ENCODE measurements at places on chromosomes 3 and 15.

DNA sequence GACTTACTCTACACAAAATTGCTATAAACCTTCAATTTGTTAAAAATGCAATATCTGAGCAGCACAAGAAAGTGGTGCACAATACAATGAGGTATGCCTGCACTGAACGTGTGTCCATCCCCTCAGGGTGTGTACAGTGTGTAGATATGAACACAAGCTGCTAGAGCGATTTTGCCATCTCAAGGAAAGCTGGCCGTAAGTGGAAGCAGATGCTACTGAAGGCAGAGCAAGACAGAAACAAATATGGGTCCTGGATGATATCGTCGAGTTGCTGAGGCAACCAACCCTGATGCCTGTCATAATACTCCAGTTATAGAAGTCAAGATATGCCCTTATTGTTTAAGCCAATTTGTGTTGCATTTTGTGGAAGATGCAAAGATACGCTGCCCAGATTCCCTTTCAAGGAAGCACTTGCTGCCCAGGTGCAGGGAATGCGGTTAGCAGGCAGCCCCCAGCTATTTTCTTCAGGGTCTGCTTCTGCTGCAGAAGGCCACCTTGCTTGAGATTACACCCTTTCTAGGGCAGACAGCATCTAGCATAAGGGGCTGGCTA is 25.8 kb upstream of the EHHADH start:
- DNase-seq = no peak

- DNase-seq = no peak
Observed at GRCh38 chr3:64717872-64718613, 30.2 kb upstream of the ADAMTS9 start.

GRCh38 chr3:85821130-85821756 is 862.5 kb downstream of the CADM2 start:
- DNase-seq = no peak

DNA sequence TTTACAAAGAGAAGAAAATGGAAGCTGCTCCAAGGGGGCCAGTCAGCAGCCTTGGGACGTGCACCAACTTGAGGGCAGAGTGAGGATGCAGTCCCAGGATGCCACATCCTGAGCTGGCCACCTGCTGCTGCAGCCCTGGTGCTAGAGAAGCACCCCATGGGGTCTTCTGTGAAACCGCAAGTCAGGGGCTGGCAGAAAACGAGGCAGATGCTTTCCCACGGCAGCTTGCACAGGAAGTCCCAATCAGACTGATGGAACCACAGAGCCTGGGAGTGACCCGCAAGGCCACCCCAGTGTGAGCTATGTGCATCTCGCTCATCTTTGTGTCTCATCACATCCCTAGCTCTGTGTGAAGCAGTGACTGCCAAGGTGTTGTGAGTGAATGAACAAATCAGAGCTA is 76.5 kb downstream of the NUP210 start:
- DNase-seq = no peak

DNA sequence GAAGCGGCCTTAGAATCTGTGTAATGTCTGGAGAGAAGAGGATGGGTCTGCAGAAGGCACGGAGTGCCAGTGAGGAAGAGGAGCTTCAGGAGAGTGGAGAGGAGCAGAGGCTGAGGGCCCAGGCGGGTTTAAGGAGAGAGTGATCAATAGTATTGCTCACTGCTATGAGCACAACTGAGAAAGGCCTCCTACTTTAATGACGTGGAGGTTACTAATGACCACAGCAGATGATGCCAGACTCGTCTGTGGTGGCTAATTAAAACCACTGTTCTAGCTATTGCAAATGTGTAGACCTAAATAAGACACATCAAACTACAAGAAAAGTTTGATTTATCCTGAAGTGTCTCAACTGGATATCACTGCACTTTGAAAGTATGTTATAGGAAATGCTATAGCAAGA is 33.2 kb downstream of the MTMR10 start:
- no peak for DNase-seq

DNA sequence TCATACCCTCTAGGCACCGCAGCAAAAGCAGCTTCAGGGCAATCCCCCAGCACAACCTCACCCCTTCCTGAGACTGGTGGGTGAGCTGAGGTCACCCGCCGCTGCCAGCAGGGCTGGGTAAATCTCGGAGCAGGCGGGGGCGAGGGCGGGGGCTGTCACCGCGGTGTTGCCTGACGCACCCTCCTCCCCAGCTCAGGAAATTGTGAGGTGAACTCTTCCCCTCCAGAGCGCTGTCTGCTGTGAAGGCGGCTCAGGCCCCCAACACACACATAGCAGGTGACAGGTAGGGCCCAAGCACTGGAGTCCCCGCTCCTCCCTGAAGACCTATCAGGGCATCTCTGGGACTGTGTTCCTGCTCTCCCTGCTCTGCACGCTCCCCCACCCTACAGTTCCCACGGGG is 30.2 kb upstream of the FURIN start:
- DNase-seq = peak; percentile 74

GRCh38 chr15:67242708-67243111 is 11.8 kb downstream of the AAGAB start:
- no peak for DNase-seq

DNA sequence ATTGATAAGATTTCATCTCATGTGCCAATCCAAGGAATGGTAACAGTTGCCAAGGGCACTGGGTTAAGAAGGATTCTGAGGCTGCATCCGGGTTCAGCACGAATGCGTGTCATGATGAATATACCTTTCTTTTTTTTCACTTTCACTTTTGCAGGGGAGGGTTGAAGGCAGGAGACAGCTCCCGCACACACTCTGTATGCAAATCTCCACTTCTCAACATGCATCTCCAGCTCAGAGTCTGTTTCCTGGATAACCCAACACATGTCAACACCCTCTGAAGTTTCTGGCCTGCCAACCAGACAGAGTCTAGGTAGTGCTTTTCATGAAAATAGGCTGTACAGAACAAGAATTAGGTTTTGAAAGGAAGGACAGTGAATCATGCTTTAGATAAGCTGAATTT is 21.6 kb downstream of the B4GALT4 start:
- no peak for DNase-seq

DNA sequence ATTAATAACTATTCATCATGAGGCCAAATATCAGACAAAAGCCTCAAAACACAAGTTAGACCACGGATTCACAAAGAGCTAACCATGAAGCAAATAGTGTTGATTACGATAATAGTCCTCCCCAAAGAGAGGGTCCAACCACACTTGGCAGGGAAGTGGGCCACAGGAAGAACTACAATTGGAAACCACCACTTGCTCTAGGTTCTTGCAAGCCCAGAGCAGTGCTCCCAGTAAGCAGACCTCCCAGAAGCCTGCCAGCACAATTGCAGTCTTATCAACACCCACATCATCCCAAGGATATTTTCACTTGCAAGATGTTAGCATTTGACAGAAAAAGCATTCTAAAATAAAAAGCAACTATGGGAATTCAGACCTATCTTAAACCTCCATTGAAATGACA is 11.3 kb downstream of the SETD2 start:
- no peak for DNase-seq

DNA sequence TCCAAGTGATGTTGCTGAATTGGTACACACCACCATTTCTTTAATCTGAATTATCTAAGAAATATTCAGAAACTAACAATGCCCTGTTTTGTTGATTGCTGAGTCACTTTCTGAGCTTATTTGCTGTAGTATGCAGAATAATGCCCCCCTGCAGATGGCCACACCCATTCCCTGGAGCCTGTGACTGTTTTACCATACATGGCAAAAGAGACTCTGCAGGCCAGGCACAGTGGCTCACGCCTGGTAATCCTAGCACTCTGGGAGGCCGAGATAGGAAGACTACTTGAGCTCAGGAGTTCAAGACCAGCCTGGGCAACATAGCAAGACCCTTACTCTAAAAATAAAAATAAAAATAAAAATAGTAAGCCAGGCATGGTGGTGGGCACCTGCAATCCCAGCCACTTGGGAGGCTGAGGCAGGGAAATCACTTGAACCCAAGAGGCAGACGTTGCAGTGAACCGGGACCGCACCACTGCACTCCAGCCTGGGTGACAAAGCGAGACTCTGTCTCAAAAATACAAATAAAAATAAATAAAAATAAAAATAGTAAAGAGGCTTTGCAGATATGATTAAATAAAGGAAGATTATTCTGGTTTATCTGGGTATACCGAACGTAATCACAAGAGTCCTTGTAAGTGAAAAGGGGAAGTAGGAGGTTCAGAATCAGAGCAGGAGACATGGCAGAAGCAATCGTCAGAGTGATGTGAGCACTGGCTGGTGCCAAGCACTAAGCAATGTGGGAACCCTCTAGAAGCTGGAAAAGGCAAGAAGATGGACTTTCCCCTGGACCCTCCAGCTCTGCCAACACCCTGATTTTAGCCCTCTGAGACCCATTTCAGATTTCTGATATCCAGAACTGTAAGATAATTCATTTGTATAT is 19.0 kb downstream of the PCYT1A start:
- DNase-seq = no peak

GRCh38 chr15:90407871-90408317 is 19.9 kb downstream of the IQGAP1 start:
- no peak for DNase-seq

DNA sequence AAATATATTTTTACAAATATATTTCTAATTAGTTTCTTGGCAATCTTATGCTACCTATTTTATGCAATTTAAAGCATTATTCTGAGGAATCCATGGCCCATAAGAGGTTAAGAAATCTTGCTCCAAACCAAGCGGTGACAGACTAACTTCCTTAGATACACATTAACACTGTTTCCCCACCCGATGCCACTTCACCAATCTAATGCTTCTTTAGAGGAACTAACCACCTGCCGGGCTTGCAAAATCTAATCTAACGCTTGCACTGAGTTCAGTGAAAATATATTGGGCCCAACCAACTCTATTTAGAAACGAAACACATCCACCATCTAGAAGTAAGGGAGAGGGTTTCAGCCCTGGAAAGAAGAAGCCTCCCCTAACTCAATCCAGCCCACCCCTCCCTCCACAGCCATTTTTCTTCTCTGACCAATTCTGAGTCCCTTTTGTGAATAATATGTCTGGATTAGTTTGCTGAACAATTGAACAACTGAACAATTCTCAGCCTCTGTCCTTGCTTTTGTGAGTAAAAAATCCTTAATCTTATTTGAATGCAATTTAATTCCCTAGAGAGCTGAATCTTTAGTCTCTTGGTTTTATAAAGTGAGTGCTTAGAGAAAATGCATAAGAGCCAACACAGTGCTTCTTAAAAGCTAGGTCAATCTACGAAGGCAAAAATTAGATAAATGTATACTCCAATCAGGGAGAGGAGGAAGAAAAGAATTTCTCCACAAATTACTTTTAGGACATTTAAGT is 150.4 kb upstream of the ADAMTS9 start:
- DNase-seq = no peak

DNA sequence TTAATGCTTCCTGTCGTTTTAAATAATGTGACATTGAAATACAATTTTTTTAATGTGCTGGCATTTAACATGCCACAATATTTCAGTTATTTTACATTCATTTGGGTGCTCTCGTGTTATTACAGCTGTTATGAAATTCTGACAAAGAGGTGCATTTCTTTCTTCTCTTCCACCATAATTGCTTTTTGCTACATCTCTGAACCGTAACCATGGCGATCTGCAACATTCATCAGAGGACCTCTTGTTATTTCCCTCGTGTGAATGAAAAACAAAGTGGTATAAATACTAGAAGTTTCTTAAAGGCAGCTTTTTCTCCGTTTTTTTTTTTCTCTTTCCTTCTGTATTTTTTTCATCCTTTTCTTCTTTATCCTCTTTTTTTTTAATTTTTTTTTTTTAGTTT is 316.4 kb downstream of the MCTP2 start:
- no peak for DNase-seq

GRCh38 chr3:70811880-70812279 is 499.4 kb upstream of the MDFIC2 start:
- DNase-seq = no peak

DNA sequence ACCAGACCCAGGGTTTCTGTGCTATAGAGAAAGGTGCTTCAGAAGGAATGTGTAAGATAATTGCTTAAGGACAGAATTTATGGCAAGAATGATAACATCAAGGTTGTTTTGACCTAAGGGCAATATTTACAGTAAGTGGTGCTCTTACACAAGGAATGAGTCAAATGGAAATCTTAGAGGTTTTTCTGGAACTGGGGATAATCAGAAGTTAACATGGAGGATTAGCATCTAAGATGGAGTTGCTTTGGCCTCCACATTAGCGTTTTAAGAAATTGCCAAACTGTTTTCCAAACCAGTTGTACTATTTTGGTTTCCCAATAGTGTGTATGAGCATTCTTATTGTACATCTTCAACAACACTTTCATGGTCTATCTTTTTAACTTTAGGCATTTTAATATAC is 3.1 kb downstream of the WDR93 start:
- DNase-seq = no peak

DNA sequence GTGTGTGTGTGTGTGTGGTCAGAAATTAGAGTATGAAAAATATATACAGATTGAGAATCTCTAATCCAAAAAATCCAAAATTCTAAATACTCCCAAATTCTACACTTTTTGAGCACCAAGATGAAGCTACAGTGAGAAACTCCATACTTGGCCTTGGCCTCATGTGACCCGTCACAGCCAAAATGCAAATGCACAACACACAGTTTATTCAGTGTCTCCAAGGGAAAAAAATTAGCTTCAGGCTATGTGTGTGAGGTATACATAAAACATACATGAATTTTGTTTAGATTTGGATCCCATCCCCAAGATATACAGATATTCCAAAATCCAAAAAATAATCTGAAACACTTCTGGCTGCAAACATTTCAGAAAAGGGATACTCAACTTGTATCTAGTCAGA is 33.2 kb upstream of the OSTN start:
- DNase-seq = no peak

Data from stimulated activated CD4-positive, alpha-beta T cell treated with anti-CD3 and anti-CD28 coated beads, TNF-alpha, amount 100 ng/mL, for 1 hour (primary cell).